Hematopoietic multipotent progenitor cell (in vitro differentiated cells): ENCODE measurements at places on chromosomes 11 and 22. TPM values are rescaled to one million over a fixed set of nuclear protein-coding genes. Genes with fewer than 3 reads are reported as not detected.
A peak's percentile ranks its signal among the peaks of the same experiment; 100 is the strongest.

GRCh38 chr11:47317064-47317828 is 35.3 kb downstream of the MYBPC3 start:
- DNase-seq, result no peak

GRCh38 chr22:37184380-37184755 is 3.7 kb downstream of the C1QTNF6 start:
- no peak for DNase-seq

The CNIH2 gene
- total RNA-seq, result 2.7 TPM

DNA sequence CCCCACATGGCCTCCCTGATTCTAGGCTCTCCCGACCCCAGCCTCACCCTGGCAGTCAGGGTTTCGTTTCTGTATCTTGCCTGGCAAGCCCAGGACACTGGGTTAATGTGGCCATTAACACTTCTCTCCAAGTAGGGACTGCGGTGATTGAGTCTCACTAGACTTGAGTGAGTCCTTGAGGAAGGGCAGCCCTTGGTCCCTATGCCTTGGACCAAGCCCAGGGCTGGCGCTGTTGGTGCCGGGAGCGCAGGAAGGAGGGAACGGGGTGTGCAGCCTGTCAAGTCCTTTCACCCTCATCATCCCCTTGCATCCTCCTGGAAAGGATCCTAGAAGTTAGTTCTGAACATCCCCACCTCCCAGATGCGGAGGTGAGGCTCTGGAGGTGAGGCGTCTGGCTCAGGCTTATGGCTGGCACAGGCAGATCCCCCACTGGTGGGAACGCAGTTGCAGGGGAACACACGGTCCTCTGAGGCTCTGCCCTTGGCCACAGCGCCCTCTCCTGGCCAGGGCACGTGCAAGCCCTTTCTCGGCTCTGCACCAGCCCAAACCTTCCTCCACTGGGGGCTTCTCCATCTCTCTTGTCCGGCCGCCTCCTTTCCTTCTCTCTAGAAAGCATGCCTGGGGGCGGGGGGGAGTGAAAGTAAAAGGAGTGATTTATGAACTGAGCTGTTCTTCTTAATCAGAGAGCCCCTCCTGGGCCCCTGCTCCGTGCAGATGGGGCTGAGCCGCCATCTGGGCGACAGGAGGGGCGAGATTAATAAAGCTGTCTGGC is 56.7 kb downstream of the TP53I11 start:
- DNase-seq, result peak; percentile 76

GRCh38 chr11:124869856-124870387 is 4.7 kb downstream of the ROBO3 start:
- DNase-seq, result no peak

- peak; percentile 70 for DNase-seq
These were observed 55.6 kb downstream of the P4HA3 start for GRCh38 chr11:74255741-74256375.

GRCh38 chr11:120586728-120587127 is 75.2 kb downstream of the GRIK4 start:
- DNase-seq, result no peak

The SUSD2 gene
- 0.81 TPM for total RNA-seq

GRCh38 chr11:15769203-15769602 is 587.1 kb downstream of the SOX6 start:
- no peak for DNase-seq

GRCh38 chr11:93143186-93143585 is 54.6 kb downstream of the SLC36A4 start:
- DNase-seq, result no peak

DNA sequence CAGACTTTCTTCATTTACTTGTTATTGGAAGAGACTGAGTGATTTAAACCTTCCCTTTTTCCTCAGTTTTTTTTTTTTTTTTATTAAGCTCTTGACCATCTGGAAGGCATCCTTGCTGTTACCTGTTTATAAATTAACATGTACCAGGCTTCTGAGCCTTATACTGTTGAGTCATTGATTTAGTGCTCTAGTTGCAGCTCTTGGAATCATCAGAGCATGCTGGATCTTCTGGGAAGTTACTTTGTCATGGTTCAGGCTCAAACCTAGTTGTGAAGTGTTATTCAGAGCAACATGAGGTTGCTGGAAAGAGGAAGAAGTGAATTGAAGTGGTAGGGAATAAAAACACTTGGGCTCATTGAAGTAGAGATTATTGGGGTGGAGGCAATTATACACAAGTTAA is 6.3 kb downstream of the ZDHHC5 start:
- DNase-seq, result no peak

The CALCA gene
- total RNA-seq, result not detected

GRCh38 chr11:94895971-94896370 is 77.4 kb downstream of the CWC15 start:
- no peak for DNase-seq

GRCh38 chr11:22786475-22786874 is 43.1 kb downstream of the SVIP start:
- no peak for DNase-seq

The APOL6 gene
- total RNA-seq, result 12.9 TPM

GRCh38 chr11:85170184-85170583 is 457.0 kb downstream of the DLG2 start:
- DNase-seq, result no peak

GRCh38 chr11:33280411-33280810 is 23.2 kb downstream of the HIPK3 start:
- no peak for DNase-seq

DNA sequence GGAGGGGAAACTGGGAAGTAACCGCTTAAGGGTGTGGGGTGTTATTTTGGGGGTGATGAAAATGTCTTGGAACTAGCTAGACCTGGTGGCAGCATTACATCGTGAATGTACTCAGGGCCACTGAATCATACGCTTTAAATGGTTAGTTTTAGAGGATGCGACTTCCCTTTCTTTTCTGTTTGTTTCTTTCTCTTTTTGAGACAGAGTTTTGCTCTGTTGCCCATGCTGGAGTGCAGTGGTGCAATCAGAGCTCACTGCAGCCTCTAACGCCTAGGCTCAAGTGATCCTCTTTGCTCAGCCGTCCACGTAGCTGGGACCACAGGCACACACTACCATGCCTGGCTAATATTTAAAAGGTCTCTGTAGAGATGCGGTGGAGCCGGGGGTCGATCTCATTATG is 5.6 kb upstream of the MIAT start:
- no peak for DNase-seq

GRCh38 chr11:10514202-10514601 is 26.8 kb downstream of the RNF141 start:
- peak; percentile 37 for DNase-seq

GRCh38 chr11:68751331-68751856 is at the start of gene TESMIN:
TSS of gene TESMIN (minus strand) at chr11:68751520. CDS start at chr11:68750660, 860 bp downstream.
- DNase-seq, result peak; percentile 93

DNA sequence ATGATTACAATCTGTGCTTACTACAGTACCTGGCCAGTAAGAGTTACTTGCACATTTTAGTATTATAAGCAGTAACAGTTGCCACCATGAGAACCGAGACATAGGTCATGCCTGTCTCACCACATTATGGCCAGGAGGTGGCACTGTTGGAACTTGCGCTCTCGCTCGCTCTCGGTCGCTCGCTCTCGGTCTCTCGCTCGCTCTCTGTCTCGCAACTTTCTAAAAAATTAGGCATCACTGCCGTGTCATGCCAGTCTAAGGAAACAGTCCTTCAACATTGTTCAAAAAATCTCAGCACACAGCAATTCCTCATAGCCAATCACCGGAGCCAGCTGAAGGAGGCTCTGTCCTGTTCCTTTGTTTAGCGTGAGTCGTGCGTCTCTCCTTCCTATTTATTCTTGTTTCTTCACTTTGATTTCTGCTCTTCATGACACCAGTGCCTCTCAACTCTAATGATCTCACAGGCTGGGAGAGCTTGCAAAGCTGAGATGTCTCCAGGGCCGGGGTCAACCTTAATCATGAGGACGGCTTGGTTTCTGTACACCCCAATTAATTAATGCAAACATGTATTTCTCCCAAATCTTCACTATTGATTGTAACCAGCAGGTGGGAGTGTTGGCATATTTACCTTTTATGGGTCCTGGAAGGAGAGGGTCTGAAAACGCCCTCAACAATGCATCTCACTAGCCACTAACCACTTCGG is 6.3 kb upstream of the ADAMTS8 start:
- peak; percentile 69 for DNase-seq

- no peak for DNase-seq
These were observed 1.6 kb downstream of the OR56B1 start for GRCh38 chr11:5737670-5738392.

DNA sequence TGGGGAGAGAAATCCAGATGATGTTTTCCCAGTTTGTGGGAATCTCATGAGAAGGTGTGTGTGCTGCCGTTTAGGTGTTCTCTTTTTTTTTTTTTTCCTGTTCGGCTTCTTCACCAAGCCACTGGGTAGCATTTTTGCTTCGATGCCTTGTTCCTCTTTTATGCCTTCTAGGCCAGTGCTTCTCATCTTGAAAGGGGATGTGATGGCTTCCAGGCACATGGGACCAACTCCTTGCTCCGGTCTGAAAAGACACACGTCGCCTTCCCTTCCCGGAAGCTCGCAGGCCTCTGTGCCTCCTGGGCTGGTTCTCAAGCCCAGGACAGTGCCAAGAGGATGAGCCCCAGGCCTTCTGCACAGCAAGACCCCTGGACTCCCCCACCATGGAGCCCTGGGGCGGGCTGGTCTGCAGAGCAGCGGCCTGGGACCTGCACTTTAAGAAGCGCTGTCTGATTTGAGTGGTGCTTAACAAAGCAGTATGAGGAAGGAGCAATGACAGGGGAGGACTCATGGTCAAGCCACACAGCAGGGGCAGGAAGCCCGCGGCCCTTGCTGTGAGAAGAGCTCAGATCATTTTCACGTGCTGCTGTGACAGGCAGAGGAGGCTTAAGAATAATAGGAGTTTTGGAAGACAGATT is 158.8 kb downstream of the MPPED1 start:
- no peak for DNase-seq

The LARGE2 gene
- 0.27 TPM for total RNA-seq

The CDC42EP2 gene
- total RNA-seq, result 0.81 TPM

DNA sequence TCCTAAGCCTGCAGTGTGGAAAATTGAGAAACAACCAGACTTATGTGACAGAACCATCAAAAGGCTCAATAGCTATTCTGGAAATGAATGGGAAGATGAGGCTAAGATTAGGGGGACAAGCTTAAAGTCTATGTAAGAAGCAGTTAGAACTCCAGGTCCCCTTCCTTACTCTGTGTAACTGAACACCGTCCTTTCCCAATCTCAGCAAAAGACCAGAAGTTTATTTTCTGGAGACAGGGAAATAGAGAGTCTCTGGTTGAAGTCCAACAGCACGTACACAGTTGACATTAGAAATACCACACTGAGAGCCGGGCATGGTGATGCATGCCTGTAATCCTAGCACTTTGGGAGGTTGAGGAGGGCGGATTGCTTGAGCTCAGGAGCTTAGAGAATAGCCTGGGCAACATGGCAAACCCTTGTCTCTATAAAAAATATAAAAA is 93.9 kb downstream of the CD44 start:
- no peak for DNase-seq

DNA sequence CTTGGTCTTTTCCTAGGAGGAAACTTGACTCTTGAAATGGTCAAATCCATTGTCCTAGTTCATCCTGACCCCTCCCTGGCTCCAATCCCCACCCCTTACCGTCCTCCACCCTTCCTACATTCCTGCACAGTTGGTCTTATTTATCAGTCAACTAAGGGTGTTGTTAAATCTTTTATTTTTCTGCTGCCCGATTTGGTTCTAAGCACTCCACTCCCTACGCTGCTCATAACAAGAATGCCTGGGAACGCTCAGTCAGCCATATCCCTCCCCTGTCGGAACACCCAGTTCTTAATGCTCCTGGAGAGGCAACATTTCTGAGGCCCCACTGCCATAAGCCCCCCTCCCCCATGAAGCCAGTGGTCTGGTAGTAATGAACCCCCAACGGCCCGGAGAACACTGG is 9.7 kb downstream of the EHF start:
- no peak for DNase-seq

The RGL4 gene
- 12.1 TPM for total RNA-seq

GRCh38 chr11:86523738-86524619 is 148.4 kb downstream of the ME3 start:
- DNase-seq, result no peak

The OLFML1 gene
- total RNA-seq, result not detected

DNA sequence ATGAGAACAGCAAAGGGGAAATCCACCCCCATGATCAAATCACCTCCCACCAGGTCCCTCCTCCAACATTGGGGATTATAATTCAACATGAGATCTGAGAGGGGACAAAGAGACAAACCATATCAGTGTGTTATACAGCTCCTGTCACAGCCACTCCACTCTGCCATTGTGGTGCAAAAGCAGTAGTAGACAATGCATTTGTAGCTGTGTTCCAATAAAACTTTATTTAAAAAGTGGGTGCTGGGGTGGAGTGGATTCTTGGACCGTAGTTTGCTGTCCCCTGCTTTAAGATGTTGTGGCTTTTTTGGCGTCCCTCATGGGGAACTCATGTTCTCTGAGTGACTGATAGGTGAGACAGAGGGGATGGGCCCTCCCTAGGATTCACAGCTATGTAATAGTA is 399.1 kb downstream of the SOX6 start:
- no peak for DNase-seq

DNA sequence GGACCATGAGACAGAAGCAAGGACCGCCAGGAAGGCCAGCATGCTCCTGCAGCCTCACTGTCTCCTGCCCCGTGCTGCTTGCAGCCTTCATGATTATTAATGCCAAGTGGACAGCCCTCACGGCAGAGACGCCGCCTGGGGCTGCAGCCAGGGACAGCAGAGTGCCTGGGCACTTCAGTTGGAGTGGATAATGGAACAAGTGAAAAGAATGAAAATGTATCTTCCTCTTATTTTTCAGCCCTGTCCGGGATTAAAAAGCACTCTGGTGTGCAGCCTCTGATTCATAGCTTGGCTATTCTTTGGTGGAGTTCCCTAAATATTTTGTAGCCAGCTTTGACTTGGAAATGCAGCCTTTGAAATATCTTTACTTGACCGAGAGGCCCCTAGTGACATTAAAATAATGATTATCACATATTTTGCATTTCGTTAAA is 1404.2 kb downstream of the BRD1 start:
- DNase-seq, result no peak

The OR2AT4 gene
- total RNA-seq, result under 0.01 TPM

- no peak for DNase-seq
These were observed 9.4 kb downstream of the EHD1 start for GRCh38 chr11:64868904-64869570.

GRCh38 chr22:37047006-37047405 is 4.5 kb upstream of the KCTD17 start:
- DNase-seq, result no peak

DNA sequence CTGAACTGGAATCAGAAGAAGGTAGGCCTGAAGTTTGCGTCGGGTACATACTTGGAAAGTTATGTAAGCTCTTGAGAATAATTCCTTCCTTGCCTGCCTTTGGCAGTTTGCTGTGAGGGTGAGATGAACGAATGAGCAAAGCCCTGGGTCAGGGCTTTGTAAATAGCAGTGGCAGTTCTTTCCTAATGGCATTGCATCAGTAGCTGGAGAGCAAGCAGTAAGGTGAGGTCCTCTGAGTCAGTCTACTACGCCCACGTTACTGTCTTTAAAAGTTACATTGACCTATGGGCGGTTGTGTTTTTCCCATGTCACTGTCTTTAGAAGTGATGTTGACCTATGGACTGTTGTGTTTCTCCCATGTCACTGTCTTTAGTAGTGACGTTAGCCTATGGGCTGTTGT is 179.1 kb upstream of the E2F8 start:
- DNase-seq, result no peak

- DNase-seq, result no peak
These were observed 511.3 kb downstream of the DLG2 start for GRCh38 chr11:85115798-85116197.
